Retinal pigment epithelial cell (primary cell): ENCODE measurements at places on chromosomes 1 and 21.

DNA sequence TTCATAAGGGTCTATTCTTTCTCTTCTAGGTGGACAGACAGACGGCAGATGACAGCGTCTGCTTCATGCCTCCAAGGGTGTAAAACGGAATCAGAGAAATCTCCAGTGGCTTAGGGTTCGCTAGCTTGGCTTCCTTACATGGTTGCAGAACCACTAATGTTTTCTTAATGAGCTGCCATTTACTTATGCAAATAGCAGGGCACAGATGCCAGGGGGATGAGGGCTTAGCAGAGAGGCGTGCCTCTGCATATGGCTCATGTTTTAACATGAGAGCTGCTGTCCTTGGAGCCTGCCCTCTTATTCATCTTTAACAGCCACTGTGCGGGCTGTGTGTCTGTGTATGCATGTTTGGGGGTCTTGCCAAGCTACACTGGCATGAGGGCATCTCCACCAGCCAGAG, 119.6 kb downstream of the IER5 start:
- no peak for DNase-seq

DNA sequence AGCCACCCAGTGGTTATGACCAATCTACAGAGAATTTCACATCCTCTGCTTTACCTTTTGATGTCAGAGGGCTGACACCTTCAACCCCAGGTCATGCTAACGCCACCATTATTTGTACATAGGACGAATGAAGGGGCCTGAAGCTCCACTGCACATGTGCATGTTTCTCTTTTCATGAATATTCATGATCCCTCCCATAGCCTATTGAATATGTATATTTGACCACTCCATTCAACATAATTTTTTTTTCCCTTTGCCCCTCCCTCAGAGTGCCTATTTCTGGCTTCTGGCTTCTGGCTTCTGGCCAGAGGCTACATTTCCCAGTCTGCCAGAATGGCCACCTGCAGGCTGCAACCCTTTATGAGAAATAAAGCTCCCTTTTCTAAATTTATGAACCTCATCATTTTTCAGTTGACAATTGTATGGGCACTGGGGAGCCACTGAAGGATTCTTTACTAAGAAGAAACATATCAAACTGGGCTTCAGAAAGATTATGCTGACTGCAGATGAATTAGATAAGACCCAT, 406.7 kb downstream of the SIPA1L2 start:
- no peak for DNase-seq

DNA sequence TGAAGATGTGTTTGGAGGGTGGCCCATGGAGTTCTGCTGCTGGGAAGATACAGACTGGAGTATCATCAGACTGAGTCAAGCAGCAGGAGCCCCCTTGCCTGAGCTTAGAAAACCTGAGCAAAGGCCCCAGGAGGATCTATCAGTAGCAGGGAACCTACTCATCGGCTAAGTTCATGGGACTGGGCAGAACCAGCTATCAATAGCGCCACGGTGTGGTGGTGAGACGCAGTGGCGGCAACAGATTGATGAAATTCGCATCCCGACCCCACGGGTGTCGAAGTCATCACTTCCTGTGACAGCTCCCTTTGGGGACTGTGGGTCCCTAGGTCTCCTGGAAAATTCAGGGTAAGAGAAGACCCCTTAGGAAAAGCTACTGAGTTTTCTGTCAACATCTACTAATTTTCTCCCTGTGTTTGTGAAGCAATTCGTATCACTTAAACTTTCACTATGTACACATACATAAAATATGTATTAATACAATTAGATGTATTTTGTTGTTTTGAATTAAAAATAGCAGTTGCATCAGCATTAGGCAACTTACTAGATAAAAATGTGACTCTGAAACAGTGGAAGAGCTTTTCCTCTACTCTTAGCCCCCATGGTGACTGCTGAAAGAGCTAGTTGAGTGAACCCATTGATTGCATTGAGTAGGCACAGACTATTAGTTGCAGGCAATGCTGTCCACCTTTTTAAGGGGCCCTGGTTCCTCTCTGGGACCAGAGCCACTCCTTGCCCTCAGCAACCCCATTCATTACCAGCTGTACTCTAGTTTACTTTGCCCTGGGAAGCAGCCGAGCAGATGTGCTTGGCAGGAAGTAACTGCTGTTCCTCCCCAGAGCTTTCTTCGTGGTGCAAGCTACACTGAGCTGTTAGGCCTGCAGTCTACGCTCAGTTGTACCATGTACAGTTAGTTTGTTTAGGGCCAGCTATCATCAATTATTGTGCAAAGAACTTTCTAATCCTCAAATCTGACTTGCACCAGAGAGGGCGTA, 7.3 kb upstream of the CACNA1S start:
- DNase-seq = no peak

GRCh38 chr1:58774027-58774426, 9.8 kb downstream of the JUN start:
- DNase-seq = no peak

DNA sequence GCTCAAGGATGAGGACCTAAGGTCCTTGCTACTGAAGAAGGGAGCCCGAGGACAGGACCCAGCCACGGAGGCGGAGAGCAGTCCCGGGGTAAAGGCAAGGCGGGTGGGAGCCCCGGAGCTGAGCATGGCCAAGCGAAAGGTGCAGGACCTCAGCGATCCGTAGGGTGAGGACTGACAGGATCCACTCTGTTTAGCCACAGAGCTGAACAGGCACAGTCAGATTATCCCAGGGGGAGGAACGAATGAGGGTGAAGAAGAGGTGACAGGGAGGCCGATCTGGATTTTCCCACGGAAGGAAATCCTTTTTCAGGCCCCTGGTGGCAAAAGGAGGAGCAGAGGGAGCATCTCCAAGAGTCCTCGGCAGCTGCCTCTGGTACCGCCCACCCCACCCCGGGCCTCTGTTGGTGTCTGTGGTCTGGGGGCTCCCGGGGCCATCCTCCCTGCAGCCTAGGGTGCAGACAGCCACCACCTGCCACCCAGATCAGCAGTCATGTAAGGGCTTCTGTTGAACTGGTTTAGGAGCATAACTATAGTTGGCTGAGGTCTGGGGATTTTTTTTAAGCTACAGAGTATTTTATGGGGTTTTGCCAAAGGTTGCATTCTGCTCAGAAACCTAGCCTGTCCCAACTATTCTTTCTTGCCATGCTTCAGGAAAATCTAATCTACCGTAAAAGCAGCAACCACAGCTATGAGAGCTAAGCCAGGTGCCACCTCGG, 32.3 kb upstream of the LBR start:
- no peak for DNase-seq

GRCh38 chr21:37342046-37342632, 24.4 kb upstream of the DYRK1A start:
- DNase-seq = no peak

GRCh38 chr1:234212764-234213657, 160.2 kb upstream of the COA6 start:
- peak; percentile 21 for DNase-seq

GRCh38 chr1:119549719-119550132, 42.7 kb downstream of the HSD3B1 start:
- DNase-seq = peak; percentile 33
